ENCODE measurements at places on chromosomes 2 and 18. TPM values are rescaled to one million over a fixed set of nuclear protein-coding genes. Genes with fewer than 3 reads are reported as not detected.

DPYSL5 gene
- not detected for total RNA-seq

TDRD15 gene
- 1.9 TPM for total RNA-seq

EIF5B gene
- 53.4 TPM for total RNA-seq

COL5A2 gene
- 0.55 TPM for total RNA-seq

ANKRD62 gene
- 0.20 TPM for total RNA-seq

ARHGEF4 gene
- 16.1 TPM for total RNA-seq

GCG gene
- not detected for total RNA-seq

AGXT gene
- total RNA-seq: not detected

UGT1A10 gene
- total RNA-seq: not detected

NAT8 gene
- not detected for total RNA-seq

KCNJ3 gene
- total RNA-seq: not detected

RSAD2 gene
- not detected for total RNA-seq

PLGLB1 gene
- 2.7 TPM for total RNA-seq

CCDC148 gene
- total RNA-seq: 1.8 TPM

CCDC74B gene
- total RNA-seq: 1.9 TPM

SERPINB10 gene
- not detected for total RNA-seq

ITGA4 gene
- 0.15 TPM for total RNA-seq

G6PC2 gene
- total RNA-seq: not detected

SKA1 gene
- total RNA-seq: 18.3 TPM

ANKRD53 gene
- total RNA-seq: not detected

All from PC-9 (cell line).